ENCODE measurements at places on chromosomes 1 and 21.

DNA sequence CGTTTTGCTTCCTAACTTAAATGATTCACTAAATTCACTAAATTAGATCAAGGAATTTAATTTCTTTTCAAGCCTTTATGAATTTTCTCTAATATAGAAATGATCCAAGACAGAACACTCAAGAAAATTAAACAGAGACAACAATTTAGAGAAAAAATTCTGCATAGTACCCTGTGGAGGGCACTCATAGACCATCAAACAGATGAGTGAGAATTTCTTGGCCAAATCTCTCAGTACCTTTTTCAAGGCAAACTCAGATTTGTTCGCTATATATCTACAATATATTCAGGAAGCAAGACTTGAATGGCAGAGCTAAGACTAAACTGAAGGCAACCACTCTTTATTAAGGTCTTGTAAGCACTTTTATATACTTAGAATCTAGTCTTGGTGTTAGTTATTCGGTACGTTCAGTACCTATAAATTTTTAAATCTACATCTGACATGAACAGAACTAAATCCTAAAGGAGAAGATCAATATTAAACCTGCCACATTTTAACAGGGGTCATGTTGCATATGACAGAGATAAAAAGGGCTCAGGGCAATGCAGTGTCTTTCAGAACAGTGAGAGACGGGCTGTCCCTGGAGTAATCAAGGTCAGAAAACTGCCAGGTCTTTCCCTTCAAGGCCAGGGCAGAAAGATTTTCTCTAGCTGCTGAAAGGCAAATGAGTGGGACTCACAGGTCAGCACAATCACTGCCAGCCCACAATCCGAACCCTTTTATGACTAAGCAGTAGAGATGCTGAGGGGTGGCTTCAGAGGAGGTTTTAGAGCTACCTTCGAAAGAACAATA lies 118.8 kb upstream of the TMPRSS15 start:
- DNase-seq: no peak

DNA sequence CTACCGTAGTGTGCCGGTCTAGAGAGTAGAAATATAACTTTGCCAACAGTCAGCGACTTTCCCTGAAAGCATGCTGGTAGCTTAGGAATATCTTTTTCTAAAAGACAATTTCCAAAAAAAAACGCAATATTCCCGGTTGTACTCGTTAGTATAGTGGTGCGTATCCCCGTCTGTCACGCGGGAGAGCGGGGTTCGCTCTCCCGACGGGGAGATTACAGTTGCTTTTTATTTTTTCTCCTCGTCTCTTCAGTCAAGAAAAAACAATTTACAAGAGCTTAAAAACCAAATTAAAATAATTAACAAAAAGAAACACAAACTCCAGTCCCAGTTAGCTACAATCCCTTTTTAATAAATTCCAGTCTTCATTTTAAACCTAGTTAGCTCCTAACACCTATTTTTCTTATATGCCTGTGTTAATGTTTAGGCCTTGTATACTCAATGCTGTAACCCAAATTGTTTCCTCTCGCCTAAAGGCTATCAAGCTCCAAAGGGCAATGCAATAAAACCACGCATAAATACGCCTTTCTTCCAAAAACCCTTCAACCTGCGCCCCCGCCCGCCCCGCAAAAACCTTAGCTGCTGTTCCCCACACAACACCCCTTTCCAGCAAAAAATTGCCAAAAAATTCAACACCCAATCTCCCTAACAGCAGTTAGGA lies 7.8 kb downstream of the HSPA6 start:
- no peak for DNase-seq

DNA sequence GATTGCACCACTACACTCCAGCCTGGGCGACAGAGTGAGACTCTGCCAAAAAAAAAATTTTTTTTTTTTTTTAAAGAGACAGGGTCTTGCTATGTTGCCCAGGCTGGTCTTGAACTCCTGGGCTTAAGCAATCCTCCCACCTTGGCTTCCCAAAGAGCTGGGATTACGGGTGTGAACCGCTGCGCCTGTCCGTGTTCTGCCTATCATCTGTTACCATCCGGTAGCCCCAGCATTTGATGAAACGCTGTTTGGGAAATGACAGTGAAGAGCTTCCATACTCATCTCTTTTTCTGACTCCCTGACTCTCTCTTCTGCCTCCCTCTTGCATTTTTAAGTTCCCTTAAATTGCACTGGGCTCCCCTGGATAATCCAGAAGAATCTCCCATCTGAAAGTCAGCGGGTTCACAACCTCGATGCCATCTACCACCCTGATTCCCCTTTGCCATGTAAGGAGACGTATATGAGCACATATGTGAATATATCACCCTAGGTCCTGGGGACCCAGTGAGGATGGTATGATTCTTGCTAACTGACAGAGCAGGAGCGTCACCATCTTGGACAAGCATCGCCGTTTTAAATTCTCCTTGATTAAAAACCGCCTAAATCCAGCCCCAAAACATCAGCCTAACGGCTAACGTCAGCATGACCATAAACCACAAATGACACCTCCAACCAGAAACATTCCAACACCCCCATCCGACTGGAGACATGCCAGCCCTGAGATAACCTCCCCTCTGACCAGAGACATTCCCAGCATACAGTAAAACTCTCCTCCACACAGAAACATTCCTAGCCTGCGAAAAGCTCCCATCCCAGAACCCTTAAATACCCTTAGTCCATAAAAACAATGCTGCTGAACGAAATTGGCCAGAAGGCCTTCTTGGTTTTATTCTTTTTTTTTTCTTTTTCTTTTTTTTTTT lies 12.4 kb downstream of the TNFRSF8 start:
- peak; percentile 35 for DNase-seq

- DNase-seq: no peak
Observed at GRCh38 chr1:200029035-200029821, 1.7 kb downstream of the NR5A2 start.

DNA sequence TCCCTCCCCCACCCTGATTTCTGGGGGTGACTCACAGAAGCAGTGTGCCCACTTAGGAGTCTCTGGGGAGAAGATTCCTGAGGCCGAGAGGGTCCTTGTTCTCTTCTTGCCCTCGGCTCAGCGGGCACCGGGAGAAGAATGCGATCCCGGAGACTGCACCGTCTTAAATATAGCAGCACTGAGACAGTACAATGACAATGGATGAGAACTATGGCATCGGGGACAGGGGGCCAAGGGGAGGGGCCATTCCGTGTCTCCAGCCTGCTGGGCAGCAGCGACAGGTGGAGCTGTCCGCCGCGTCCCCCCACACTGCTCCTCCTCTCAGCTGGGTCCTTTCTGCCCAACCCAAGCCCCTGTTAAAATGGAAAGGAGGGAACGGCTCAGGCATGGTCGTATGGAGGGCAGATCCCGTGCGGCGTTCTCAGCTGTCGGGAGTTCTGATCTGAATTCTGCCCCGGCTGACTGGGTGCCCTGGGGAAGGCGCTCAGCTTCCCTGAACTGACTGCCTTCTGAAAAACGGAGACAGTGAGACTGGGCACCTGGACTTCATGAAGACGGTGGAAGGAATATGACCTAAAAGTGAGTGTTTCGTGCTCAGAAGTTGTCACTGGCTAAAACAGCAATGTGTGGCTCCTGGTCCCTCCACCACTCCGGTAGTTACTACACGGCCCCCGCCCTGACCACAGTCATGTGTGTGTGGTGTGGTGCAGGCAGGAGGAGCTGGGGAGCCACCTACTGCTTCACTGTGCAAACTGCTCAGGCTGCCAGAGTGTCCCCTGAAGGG lies at the start of gene MYOM3:
MYOM3 (minus strand) TSS at position 140 of the 784 bp plus-strand sequence. CDS start 3,499 bp downstream, outside the sequence.
- peak; percentile 53 for DNase-seq
